ENCODE measurements at places on chromosomes 12 and 14.

GRCh38 chr12:31312431-31312830 lies 13.5 kb downstream of the SINHCAF start:
- DNase-seq, result no peak

DNA sequence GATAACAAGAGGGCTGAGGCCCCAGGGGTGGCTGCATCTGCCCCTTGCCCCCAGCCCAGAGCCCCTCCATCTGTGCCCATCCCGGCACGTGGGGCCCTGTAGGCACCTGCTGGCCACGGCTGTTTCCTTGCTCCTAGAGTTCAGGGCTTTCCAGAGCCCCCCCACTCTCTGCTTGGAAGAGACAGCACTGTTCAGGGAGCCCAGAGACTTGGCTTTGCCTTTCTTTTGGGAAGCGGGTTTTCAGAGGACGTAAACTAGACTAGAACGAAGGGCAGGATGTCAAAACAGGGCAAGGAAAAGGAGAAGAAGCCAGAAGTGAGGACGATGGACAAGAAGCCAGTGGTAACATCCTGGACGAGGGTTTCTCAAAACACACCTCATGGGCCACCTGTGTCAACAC lies 163.3 kb upstream of the LHX5 start:
- DNase-seq, result no peak

DNA sequence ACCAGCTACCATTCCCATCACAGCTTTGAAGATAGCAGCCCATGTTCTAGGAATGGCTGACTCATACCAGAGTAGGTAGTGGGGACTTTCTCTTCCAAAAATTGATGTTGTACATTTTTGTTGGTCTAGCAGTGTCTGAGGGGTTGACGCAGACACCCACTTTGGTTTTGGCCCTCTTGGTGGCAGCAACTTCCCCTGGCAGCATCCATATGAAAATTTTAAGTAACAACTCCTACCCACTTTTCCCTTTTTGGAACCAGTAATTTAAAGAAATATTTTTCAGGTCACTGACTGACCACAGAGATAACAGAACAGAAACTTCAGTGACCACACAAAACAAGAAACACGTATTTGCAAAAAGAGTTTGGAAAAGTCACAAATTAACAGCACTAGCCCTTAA lies 162.0 kb upstream of the TMCC3 start:
- DNase-seq, result no peak

- DNase-seq, result no peak
These were observed 242.6 kb upstream of the CRY1 start for GRCh38 chr12:107335802-107336570.

GRCh38 chr12:42372154-42372791 lies 46.3 kb downstream of the PPHLN1 start:
- DNase-seq, result peak; percentile 62

GRCh38 chr12:111761706-111762105 lies 5.0 kb upstream of the ALDH2 start:
- no peak for DNase-seq

DNA sequence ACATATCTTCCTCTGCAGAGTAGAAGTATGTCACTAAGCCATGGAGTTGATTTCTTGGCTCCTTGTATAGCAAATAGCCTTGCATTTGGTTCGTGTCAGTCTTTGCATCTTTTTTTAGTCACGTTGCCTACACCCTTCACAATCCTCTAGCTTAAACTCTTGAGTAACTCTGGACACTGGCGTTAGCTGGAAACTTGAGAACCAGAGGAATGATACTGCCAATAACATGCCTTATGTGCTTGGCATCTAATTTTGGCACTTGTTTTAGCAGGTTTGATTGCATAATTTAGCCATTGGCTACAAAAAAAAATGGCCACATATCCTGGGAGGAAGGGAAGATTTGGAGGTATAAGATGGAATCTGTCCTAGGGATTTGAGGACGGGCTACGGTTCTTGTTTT lies 136.2 kb downstream of the ETV6 start:
- peak; percentile 39 for DNase-seq
